Activated CD8-positive, alpha-beta T cell treated with anti-CD3 and anti-CD28 coated beads, Interleukin-2, amount 10 ng/mL, durations not matched to agents 7 days and 5 days (primary cell): ENCODE measurements at places on chromosomes 4 and X. TPM values are rescaled to one million over a fixed set of nuclear protein-coding genes. Genes with fewer than 3 reads are reported as not detected.
A peak's percentile ranks its signal among the peaks of the same experiment; 100 is the strongest.

LDOC1 gene
- 3.0 TPM for total RNA-seq

GRCh38 chr4:119652998-119653397, 24.4 kb upstream of the PDE5A start:
- DNase-seq, result no peak

DNA sequence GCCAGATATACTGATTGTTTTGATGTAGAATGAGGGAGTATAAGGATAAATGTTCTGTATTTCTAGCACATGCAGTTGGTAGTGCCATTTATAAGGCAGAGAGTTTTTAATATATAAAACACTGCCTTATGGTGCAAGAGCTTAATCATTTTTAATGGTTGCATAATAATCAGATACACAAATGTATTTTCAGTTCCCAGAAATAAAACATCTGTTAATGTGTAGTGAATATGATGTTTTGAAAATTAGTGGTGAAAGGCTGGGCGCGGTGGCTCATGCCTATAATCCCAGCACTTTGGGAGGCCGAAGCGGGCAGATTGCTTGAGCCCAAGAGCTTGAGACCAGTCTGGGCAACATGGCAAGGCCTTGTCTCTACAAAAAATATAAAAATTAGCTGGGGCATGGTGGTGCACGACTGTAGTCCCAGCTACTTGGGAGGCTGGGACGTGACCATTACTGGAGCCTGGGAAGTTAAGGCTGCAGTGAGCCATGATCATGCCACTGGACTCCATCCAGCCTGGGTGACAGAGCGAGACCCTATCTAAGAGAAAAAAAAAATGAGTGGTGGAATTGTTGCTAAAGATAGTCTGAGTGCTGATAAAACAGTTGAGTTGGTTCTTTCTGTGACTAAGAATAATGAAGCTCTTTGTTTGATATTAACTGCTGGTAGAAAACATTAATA, 29.3 kb downstream of the CLCN3 start:
- no peak for DNase-seq

- DNase-seq, result no peak
Measured at GRCh38 chrX:580030-580429, 50.6 kb upstream of the SHOX start.

TEC gene
- 2.7 TPM for total RNA-seq

GRCh38 chr4:11053601-11054220, 369.1 kb upstream of the CLNK start:
- DNase-seq, result no peak

ZNF157 gene
- total RNA-seq, result 0.32 TPM

PRKG2 gene
- total RNA-seq, result 0.26 TPM

GRCh38 chr4:86938771-86939520, 4.1 kb downstream of the AFF1 start:
- DNase-seq, result no peak

MAGEA8 gene
- not detected for total RNA-seq

GRCh38 chr4:126799971-126800574, 832.7 kb upstream of the INTU start:
- no peak for DNase-seq

DNA sequence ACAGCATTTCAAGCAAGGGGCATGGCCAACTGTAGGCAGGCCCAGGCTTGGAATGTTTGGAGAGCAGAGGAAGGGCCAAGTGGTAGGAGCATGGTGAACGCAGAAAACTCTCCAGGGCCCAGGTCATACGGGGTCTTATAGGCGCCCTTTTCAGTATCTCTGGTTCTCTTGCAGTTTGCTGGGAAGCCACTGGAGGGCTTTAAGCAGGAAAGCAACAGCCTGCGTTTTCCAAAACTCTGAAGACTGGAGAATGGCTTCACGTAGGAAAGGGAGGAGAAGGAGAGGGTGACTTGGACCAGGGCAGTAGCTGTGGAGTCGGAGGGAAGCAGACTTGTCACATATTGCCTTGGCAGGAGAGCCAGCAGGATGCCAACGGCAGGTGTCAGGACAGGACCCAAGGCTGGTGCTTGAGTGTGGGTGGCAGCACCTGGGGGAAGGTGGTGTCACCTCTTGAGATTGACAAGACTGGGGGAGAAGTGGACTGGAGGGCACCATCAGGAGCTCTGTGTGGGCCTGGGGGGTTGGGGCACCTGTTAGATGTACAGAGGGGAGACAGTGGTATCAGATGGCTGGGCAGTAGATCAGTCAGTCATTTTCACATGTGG, 21.9 kb downstream of the TKTL1 start:
- DNase-seq, result no peak

DNA sequence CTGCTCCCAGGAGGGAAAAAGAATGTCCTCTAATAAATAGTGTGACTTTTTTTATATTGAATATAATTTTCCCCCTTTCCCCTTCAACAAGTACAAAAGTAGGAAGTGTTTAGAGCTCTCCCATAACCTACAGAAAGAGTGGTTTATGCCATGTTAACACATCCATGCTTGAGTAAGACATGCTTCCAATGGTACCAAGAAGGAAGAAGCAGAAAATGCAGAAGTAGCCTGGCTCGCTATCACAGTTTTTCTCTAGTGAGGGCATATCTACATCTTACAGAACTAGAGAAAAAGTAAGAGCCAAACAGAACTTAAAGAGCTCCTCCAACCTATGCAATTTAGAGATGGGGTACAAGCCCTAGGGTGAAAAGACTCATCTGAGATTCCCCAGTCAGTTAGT, 82.5 kb downstream of the ARHGEF9 start:
- DNase-seq, result no peak

CT45A5 gene
- total RNA-seq, result not detected

DNA sequence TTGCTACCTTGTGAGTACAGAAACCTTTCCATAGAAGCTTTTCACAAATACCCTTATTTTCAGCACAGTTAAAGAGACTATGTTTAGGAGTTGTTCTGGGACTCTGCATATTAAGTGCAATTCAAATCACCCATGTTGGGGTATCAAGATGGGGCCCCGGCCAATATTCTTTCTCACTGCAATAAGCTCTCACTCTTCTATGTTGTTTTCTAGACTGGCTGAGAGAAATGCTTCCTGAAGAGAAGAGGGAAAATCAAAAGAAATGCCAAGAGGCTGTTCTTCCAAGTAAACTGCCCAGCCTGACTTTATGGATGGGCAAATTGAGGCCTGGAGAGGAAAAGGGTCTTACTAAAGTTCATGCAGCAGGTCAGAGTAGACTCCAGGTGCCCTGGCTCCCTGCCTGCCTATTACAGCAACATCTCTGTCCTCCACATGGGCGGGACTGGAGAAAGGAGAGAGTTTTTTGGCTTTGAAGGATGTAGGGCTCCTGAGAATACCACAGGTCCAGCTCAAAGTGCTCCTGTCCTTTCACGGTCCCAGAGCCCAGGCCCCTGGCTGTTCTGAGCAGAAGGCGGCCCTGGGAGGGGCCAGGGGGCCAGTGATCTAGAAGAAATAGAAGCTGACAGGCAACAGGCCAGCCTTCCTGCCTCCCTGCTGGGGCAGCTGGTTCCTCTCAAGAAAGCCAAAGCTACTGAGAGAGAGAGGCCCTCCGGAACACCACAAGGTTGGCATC, 745 bp upstream of the IQSEC2 start:
- DNase-seq, result no peak

NPY5R gene
- total RNA-seq, result not detected

- no peak for DNase-seq
Measured at GRCh38 chr4:24774452-24774851, 20.9 kb upstream of the SOD3 start.

GRCh38 chrX:45775468-45775867, 574.8 kb upstream of the DIPK2B start:
- no peak for DNase-seq

DNA sequence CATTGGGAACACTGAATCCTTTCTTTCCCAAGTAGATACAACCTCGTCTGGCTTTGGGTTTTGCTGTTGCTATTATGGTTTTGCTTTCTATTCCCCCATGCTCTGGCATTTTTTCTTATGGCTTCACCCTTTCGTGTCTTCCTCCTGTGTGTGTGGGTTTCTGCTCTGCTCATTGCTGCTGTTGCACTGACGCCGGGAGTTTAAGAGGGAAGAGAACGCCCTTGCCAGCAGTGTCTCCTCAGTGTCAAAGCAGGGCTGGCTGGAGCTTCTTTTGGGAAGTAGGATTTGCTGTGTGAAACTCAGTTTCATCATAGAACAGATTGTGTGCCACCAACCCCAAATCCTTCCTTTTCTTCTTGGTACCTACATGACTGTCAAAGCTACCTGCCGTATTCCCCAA, 63.7 kb downstream of the CLDN22 start:
- DNase-seq, result no peak

NR0B1 gene
- total RNA-seq, result not detected

GRCh38 chr4:1379351-1379781, 26.9 kb downstream of the NKX1-1 start:
- no peak for DNase-seq

FRMD7 gene
- not detected for total RNA-seq

- DNase-seq, result no peak
Measured at GRCh38 chr4:26692014-26692726, 108.3 kb downstream of the TBC1D19 start.

GRCh38 chrX:45540181-45540580, 339.5 kb upstream of the DIPK2B start:
- DNase-seq, result no peak

KIF4A gene
- total RNA-seq, result 41.3 TPM

DSPP gene
- total RNA-seq, result not detected

DNA sequence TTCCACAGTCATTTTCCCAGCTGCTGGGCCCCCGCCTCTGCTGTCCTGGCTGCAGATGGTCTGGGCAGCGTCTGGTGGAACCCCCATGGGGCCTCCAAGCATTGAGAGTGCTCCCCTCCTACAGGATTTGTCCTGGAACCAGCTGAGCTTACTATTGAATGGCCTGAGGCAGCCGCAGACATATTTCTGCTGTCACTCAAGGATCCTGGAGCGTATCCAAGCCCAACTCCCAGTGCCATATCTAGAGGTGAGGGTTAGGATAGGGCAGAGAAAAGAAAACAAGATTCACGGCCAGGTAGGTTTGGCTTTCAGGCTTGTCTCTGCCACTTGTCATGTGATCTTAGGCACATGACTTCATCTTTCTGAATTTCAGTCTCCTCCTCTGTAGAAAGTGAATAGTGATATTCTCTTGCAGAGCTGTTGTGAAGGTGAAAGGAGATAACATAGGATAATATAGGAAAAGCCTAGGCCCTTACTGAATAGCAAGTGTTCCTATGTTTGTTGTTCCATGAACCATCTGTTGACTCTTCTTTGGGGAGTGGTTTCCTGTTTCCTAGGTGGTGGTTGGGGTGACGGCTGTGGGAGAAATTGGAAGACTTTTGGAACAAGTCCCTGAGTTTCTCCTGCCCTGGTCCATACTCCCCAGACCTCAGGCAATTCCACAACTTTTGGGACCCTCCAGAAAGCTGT, 52.3 kb downstream of the SEPSECS start:
- DNase-seq, result no peak

GRCh38 chr4:1210971-1211370, 38.0 kb downstream of the CTBP1 start:
- DNase-seq, result no peak

FGA gene
- total RNA-seq, result not detected

RAB33B gene
- total RNA-seq, result 6.7 TPM

BEND2 gene
- not detected for total RNA-seq

CT55 gene
- not detected for total RNA-seq

PLAC8 gene
- 198 TPM for total RNA-seq

- DNase-seq, result no peak
Measured at GRCh38 chr4:121096629-121097028, 24.3 kb upstream of the NDNF start.

DNA sequence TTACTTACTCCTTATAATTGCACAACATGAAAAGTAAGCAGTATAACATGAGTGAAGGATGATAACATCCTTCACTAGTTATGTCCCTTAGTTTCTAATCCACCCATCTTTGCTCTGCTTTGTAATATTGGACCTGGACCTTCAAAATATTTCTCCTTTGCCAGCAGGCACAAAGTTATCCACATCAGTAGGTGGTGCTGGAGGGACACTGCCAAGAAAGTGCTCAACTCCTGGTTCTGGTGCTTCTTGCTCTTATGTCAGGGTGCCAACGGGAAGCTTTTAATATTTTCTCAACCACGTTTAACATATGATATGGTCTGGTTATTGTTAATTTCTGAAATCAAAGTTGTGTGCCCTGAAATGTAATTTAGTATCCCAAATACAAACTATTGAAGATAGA, 49.1 kb downstream of the TMEM165 start:
- no peak for DNase-seq

DNA sequence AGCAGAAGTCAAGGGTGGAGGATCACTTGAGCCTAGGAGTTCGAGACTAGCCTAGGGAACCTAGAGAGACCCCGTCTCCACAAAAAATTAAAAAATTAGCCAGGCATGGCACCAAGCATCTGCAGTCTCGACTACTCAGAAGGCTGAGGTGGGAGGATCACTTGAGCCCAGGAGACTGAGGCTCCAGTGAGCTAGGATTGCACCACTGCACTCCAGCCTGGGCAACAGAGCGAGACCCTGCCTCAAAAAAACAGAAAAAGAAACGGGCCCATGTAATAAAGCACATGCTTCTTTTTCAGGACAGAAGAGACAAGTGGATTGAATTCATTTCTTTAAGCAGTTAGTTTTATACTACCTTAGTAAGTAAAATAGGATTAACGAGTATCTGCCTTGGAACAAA, 42.0 kb downstream of the ELOVL6 start:
- no peak for DNase-seq

- no peak for DNase-seq
Measured at GRCh38 chr4:114879916-114880669, 233.3 kb downstream of the NDST4 start.

DNA sequence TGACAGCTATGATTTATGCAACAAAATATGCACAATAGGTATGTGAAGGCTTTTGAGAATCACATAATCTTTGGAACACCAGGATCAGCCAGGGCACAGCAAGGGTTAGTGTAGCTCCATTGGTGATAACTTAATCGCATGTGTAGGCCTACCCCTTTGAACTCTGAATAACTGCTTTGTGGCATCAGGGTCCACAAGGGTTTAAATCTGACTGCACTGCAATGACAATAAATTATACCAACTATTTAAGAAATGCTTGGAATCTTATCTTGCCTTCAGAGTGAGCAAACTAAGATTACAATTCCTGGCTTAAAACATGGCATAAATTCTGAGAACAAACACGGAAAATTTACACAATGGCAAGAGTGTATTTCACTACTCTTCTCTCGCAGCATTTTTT, 245.8 kb downstream of the FBXO8 start:
- no peak for DNase-seq

- DNase-seq, result no peak
Measured at GRCh38 chr4:175671491-175671934, 140.6 kb downstream of the GPM6A start.

GRCh38 chrX:154490021-154490413, 412 bp downstream of the SLC10A3 start:
- DNase-seq, result peak; percentile 53
